ENCODE measurements at places on chromosomes 7 and 10.

DNA sequence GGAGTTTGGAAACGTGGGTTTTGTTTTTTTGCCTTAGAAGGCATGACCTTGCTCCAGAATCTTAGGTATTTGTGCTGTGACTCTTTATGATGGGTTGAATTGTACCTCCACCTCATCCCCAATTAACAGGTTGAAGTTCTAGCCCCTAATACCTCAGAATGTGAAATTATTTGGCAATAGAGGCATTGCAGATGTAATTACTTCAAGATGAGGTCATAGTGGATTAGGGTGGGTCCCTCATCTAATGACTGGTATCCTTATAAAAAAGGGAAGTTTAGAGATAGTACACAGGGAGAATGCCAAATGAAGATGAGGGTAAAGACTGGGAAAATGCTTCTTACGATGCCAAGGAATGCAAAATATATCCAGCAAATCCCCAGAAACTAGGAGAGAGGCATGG lies 3.0 kb upstream of the FAM200A start:
- no peak for DNase-seq

- DNase-seq: no peak
Measured at GRCh38 chr7:98949336-98950044, 71.2 kb downstream of the TRRAP start.

- DNase-seq: no peak
Measured at GRCh38 chr10:32929634-32930033, 28.4 kb downstream of the ITGB1 start.

DNA sequence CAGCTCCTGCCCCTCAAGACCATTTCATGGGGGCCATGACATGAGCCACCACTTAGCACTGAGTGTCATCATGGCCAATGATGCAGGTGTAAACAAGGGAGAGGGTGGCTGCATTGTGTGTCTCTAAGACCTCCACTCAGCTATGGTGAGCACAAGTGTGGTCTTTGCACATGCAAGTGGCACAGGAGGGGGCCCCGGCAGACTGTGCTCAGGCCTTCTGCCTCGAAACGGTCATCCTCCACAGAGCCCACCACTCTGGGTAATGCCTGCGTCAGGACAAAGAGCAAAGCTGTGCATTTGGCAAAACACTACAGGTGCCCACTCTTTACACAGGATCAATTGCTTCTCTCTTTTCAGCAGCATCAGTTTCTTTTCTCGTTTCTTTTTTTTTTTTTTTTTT lies 125.5 kb downstream of the SH3PXD2A start:
- no peak for DNase-seq

DNA sequence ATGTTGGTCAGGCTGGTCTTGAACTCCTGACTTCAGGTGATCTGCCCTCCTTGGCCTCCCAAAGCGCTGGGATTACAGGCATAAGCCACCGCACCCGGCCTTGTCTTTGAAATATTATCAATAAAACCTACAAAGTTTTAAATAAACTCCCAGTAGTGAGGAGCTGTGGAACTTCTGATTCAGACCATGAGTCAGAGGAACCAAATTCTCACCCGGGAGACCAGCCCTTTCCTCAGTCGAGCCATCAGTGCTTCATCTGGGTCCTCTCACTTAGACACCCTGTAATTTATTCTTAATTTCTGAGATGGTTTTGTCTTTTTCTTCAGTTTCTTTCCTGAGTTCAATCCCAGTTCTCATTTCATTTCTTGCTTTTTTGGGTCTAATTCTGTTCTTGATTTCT lies 68.6 kb downstream of the DYNC2I1 start:
- DNase-seq: peak; percentile 4

- DNase-seq: no peak
Measured at GRCh38 chr10:1578392-1579140, 158.8 kb downstream of the ADARB2 start.

DNA sequence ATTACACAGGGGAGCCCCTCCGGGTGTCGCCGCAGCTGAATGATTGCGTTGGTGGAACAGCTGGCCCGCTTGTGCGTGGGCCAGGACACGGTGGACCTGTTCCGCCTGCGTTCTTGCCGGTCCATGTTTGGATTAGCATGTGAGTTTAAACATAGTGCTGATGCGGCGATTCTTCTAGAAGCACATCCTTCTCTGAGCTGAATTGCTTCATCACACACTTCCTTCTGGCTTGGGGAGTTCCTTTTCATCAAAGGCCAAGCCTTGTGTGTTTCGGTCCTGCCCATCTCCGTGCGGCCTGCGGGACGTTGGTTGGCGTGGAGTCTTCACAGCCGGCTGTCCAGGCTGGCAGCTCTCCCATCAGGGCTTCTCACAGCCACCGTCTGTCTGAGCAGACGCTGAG lies 45.5 kb upstream of the SLC29A4 start:
- no peak for DNase-seq

GRCh38 chr7:137962875-137963507 lies 38.9 kb downstream of the CREB3L2 start:
- DNase-seq: no peak

DNA sequence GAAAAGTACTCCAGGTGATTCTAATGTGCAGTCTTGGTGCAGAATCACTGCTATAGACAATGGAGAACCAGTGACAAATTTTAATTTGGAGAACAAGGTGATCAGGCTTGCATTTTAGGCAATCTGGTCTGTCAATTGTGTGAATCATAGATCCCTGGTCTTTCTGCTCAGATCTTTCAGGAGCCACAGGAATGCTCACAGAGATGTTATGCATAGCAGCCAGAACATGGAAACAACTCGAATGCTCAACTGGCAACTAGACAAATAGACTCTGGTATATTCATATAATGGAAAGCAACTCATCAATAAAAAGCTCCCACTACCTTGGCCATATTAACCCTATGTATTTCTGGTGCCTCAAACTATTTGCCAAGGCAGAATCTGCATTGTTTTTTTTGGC lies 209.1 kb downstream of the PHF14 start:
- DNase-seq: peak; percentile 44

GRCh38 chr10:121926671-121927317 lies 1.0 kb downstream of the ATE1 start:
- DNase-seq: peak; percentile 8

DNA sequence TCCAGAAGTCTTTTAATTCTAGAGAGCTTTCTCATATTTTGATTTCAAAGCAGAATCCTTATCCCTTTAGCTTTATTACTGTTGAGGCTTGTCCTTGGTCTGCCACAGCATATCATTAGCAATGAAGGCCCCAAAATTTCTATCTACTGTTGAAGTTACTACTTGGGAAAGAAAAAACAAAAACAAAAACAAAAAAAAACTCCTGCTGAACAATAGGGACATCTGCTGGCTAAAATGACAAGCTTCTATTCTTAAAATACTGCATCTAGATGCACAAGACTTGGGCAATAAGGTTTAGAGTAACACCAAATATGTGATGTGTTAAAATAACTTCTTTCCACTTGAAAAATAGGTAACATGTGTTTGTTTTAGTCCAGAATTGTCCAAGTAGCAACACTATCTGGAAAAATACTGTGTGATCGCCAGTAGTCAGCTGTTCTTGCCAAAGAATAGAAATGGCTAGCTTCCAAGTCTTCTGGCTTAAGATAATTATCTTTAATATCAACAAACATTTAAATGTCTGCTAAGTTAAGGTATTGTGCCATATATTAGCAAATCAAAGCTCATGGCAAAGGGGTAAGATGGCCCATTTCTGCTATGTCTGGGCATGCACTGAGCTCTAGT lies 3.8 kb upstream of the DMTF1 start:
- peak; percentile 12 for DNase-seq

- no peak for DNase-seq
Measured at GRCh38 chr7:151339651-151340382, 1.8 kb upstream of the NUB1 start.

DNA sequence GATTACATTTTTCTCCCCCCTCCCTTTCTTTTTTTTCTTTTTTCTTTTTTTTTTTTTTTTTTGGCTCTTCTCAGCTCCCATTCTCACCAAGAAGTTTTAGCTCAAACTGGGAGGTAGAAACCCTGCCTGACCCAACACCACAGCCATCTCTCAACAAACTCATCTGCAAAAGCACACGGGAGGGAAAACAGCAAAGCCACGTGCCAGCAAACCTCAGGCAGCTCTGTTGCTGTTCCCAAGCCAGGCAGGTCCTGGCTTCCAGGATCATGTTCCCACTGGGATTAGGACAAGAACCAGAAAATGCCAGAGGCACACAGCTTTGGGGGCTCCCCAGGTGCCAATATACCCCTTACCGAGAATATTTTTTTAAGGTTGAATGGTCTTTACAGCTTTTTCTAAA lies 56.7 kb downstream of the ITIH5 start:
- DNase-seq: no peak

DNA sequence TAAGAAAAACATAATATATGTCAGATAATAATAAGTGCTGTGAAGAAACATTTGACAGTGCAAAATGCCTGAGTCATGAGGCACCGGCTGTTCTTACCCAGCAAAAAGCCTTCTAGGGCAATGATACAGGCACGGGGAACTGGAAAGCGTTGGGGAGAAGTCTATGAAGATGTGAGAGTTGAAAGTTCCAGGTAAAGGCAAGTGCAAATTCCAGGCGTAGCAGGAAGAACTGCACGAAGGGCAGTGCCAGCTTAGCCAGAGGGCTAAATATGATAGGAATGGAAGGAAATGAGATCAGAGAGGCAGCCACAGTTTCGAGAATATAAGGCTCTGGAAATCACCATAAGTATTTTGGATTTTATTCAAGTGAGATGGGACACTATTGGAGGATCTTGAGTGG lies 87.0 kb downstream of the IPMK start:
- DNase-seq: no peak

- no peak for DNase-seq
Measured at GRCh38 chr7:30788640-30789333, 17.6 kb downstream of the MINDY4 start.

GRCh38 chr10:85459906-85460305 lies 906.7 kb downstream of the GRID1 start:
- DNase-seq: no peak

DNA sequence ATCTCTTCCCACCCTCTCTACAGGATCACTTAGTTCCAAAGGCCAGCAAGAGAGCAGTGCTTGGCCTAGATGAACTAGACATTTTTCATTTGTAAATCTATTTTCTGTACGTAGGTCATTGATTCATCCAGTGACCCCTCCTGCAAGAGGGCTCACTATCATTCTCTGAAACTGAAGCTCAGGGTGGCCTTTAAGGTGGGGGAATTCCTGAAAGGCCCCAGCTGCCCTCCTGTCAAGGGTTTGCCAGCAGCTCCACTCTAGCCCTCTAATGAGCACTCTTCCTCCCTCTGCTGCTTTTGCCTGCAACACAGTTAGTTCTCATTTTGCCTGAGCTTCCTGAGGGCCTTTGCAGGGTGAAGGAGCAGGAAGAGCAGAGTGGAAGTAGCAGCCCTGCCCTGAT lies 41.2 kb downstream of the LRRC18 start:
- no peak for DNase-seq

- no peak for DNase-seq
Measured at GRCh38 chr7:17940951-17941431, 697 bp upstream of the SNX13 start.

GRCh38 chr10:95567903-95568630 lies 6.9 kb upstream of the SORBS1 start:
- DNase-seq: no peak

GRCh38 chr7:102842284-102842683 lies 70.5 kb upstream of the LRRC17 start:
- no peak for DNase-seq

DNA sequence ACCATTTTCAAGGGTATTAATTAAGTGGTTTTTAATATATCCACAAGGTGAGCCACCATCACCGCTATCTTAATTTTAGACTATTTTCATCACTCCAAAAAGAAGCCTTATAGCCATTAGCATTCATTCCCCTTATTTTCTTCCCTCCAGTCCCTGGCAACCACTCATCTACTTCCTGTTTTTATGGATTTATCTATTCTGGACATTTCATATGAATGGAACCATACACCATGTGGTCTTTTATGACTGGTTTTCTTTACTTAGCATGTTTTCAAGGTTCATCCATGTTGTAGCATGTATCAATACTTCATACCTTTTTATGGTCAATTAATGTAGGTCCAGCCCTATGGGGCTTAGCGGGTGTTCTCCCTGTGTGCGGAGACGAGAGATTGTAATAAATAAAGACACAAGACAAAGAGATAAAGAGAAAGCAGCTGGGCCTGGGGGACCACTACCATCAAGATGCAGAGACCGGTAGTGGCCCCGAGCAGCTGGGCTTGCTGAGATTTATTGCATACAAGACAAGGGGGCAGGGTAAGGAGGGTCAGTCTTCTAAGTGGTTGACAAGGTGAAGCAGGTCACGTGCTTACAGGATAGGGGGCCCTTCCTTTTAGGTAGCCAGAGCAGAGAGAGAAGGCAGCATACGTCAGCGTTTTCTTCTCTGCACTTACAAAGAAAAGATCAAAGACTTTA lies 14.6 kb downstream of the WBP1L start:
- DNase-seq: no peak

- DNase-seq: peak; percentile 67
Measured at GRCh38 chr10:79098596-79099015, 29.8 kb downstream of the ZMIZ1 start.

GRCh38 chr7:149297034-149297755 lies 35.2 kb downstream of the ZNF783 start:
- no peak for DNase-seq

- peak; percentile 60 for DNase-seq
Measured at GRCh38 chr10:3781468-3782145, 3.4 kb downstream of the KLF6 start.

DNA sequence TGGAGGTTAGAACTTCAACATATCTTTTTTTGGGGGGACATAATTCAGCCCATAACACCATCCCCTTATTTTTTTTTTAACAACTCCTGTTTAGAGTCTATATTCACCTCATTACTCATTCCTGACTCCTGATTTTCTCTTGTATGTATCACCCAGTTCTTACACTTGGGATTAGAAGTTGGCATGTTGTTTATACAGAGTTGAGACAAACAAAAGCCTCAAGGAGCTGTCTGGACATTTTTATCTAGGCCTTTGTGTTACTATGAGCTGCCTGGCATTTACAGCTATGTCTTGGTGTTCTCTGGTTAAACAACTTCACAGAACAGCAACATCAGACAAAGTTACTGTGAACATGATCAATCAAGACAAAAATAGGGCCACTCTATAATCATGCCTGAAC lies 517.5 kb downstream of the KIF20B start:
- DNase-seq: no peak

- DNase-seq: no peak
Measured at GRCh38 chr7:88204525-88205110, 15.2 kb downstream of the SRI start.

- peak; percentile 91 for DNase-seq
Measured at GRCh38 chr10:13586676-13587355, at the start of gene PRPF18. TSS of gene PRPF18 (plus strand) at chr10:13586965. CDS start at chr10:13587087, 122 bp downstream.

Data from fibroblast of skin of right quadriceps (primary cell).